HT-29 (cell line): ENCODE measurements at places on chromosomes 12 and 14.

DNA sequence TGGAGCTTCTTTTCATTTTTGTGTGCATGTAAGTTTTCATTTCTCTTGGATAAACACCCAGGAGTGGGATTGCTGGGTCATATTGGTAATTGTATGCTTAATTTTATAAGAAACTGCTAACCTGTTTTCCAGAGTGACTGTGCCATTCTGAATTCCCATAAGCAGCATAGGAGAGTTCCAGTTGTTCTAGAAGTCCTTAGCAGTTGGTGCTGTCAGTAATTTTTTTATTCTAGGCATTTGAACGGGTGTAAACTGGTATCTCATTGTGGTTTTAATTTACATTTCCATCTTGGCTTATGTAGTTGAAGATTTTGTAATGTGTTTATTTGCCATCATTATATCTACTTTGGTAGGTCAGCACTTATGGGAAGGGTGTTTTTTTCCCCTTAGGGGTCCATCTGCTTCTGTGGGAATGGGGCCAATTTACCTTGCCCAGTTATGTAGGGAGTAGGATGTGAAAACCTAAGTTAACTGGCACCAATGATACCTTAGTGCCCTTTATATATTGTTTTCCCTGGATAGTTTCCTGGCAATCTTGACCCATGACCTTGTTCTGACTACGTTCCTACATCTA lies 202.9 kb downstream of the AKAP6 start:
- DNase-seq = no peak

DNA sequence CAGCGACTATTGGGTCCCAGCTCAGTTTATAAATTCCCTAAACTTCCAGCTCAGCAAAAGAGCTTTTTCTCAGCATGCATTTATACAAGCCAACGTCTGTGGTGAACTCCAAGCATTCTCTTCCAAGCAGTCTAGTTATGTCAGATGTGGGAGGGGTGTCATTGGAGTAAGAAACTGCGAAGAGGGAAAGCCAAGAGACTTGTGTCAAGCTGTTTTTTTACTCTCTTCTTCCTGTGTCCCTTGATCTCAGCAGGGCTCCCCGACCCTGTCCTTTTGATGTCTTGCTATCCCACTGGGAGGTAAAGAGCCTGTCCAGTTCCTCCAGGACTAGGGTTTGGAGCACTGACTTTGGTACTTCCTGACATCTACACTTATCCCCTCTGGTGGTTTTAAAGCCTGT lies 69.0 kb downstream of the PPM1H start:
- DNase-seq = no peak

- no peak for DNase-seq
Measured at GRCh38 chr12:132430838-132431774, 58.8 kb upstream of the FBRSL1 start.

DNA sequence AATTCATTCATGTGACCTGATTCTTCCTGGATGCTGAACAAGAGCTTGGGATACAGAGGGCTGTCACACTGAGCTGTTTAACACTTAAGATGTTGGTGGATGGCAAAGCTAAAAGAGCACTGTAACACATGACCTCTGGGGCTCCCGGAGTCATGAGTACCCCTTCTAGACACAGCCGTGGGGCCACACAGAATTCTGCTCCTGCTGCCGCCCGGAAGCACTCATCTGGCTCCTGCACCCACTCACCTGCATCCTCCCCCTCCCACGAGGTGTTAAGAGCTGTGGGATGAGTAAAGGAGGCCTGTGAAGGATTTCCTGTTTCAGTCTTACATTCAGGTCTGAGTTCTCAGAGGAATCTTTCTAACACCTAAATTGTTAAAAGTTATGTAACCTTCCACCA lies 78.0 kb upstream of the SSTR1 start:
- DNase-seq = no peak

- DNase-seq = no peak
Measured at GRCh38 chr14:55399183-55399582, 12.4 kb downstream of the ATG14 start.

- DNase-seq = no peak
Measured at GRCh38 chr12:4440187-4440941, 5.3 kb downstream of the FGF6 start.

- no peak for DNase-seq
Measured at GRCh38 chr12:121190523-121191031, 19.4 kb upstream of the P2RX4 start.

GRCh38 chr12:1093166-1093751 lies 102.2 kb downstream of the ERC1 start:
- DNase-seq = peak; percentile 81

DNA sequence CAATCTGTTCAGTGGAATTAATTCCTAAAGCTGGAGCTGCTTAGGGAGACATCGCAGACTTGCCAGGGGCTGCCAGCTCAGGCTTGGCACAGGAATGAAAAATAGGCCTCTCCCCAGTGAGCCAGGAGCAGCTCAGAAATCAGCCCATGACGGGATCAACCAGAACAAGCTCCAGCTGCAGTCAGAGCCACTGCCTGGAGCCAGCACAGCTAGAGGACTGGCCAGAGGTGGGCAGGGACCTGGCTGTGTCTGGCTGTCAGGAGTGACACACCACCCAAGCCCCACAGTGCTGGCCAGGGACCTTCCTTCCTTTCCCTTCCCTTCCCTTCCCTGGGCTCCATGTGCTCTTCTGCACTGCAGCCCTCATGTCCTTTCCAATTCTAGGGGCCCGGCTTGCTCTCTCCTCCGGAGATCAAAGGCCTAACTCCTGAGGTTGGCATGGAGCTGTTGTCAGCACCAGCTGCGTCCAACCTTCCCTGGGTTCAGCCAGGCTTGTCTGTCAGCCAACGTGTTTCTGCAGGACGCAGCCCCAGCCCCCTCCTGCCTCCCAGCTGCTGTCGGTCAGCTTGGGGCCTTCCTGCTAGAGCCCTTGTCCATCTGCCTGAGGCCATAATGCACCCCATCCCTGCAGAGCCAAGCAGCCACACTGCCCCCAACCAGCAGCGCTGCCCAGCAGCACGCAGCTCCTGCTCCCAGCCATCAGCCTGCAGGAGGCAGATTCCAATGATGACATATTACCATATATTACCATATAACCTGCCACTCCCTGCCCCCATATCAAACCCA lies 149.3 kb downstream of the CALM1 start:
- DNase-seq = no peak

GRCh38 chr12:75364919-75365318 lies 26.0 kb upstream of the GLIPR1L2 start:
- no peak for DNase-seq

- no peak for DNase-seq
Measured at GRCh38 chr14:104195361-104195760, 57.0 kb downstream of the KIF26A start.

DNA sequence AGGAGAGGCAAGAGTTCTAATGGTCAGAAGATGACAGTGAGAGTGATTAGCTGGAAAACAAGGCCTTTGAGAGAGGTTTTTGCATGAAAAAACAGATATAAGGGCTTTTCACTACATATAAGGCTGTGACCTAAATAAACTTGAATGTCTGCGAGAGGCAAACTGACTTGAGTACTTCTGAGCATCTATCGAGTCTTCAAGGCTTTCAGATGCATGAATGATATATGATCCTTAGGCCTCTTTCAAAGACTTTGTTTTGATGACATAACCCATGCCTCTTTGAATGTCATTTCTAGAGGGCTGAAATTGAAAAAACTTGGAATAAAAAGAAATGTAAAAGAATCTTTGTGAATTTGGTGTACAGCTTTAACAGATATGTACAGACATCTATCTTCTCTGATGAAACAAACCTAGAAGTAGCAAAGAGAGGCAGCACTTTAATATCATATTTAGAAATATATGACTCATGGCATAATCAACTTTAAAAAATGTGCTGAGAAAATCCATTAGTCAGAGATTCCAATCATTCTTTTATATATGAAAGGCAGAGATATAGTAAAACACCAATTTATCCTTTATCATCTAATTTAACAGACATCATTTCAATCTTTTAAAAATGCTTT lies 72.6 kb downstream of the PPM1H start:
- DNase-seq = no peak

DNA sequence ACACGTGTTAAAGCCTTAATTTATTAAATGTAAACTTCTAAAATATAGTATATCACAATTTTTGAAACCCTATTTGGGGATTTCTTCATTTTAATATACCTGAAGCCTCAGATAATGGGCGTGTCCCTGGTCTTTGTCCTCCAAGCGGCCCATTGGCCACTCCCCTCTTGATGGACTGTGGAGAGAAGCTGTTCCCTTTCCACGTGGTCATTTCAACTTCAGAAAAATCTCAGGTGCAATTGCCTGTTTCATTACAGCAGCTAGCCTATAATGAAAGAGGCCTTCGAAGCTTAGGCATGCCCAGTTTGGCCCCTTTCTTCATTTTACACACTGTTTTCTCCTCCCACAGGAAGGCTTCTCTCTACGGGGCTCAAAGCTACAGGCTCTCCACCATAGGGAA lies 131.4 kb upstream of the ARHGAP5 start:
- no peak for DNase-seq

GRCh38 chr12:56216461-56216860 lies 5.3 kb downstream of the RNF41 start:
- DNase-seq = no peak
